H1 (cell line): ENCODE measurements at places on chromosomes 5 and 9. TPM values are rescaled to one million over a fixed set of nuclear protein-coding genes. Genes with fewer than 3 reads are reported as not detected.

- DNase-seq: no peak
These were observed 137.1 kb downstream of the SUSD1 start for GRCh38 chr9:112038017-112038408.

GRCh38 chr5:151154931-151155774, 2.4 kb downstream of the ANXA6 start:
- DNase-seq: no peak

DNA sequence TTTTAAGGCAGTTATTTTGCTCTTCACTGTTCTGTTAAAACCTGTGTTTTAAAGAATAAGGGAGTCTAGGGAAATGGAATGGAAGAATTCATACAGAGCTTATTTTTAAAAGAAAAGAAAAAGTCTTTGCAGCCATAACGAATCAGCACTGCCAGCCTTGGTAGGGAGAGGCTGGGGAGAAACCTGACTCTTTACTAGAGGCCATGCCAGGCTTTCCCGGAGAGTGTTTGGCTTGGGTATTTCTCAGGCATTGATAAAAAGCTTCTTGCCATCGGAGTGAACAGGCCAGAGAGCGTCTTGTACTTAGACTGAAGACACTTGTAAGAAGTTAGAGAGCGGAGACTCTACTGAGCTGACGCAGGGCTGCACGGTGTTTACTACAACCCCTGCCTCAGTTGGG, 72.7 kb upstream of the NFIL3 start:
- DNase-seq: no peak

- no peak for DNase-seq
These were observed 29.1 kb upstream of the BRINP1 start for GRCh38 chr9:119398350-119398749.

- no peak for DNase-seq
These were observed 280.4 kb downstream of the CDH9 start for GRCh38 chr5:26757941-26758340.

Gene KIF4B
- total RNA-seq: 0.08 and 0.15 TPM in 2 replicates
